Stromal cell of bone marrow (primary cell): ENCODE measurements at places on chromosomes 1 and 21.

- no peak for DNase-seq
Observed at GRCh38 chr1:99232172-99232571, 32.1 kb upstream of the PLPPR4 start.

DNA sequence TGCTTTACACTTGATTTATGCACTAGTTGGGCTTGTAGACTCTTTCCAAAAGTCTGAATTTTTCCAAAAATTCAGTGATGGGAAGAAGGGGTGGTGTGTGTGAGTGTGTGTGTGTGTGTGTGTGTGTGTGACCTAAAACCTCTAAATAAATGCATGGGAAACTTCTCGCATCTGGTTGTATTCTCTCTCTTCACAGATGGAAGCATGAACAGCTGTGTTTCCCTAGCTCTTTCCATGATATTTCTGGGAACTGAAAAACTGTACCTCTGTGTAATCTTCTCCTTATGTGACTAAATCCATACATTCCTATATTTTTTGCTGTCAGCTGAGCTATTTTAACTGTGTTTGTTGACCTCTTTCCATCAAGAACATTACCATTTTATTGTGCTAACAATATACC is 26.2 kb upstream of the CYYR1 start:
- no peak for DNase-seq

GRCh38 chr1:228488818-228489674 is 1.9 kb downstream of the RNF187 start:
- no peak for DNase-seq

GRCh38 chr21:25062061-25062460 is 545.2 kb downstream of the MRPL39 start:
- no peak for DNase-seq

GRCh38 chr1:31627930-31628559 is 10.6 kb downstream of the HCRTR1 start:
- no peak for DNase-seq

DNA sequence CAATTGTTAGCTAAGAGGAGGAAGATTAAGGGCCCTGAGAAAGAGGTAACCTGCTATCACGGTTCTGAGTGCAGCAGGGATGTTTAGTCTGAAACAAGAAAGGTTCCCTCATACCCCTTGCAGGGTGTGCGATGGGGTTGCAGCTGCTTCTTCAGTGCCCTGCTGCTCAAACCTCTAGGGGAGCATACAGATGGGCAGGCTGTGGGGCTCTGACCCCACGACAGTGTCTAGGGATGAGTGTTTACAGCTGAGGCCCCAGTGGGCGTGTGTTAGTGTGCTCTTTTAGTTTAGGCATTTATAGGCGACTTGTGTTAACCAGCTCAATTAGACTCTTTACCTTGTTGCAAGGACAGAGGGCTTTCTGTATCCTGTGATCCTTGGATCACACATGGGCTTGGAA is 41.3 kb upstream of the PLA2G5 start:
- no peak for DNase-seq

GRCh38 chr1:208085655-208086515 is 158.3 kb downstream of the PLXNA2 start:
- DNase-seq = no peak

GRCh38 chr1:201447903-201448871 is 20.8 kb downstream of the PHLDA3 start:
- no peak for DNase-seq

DNA sequence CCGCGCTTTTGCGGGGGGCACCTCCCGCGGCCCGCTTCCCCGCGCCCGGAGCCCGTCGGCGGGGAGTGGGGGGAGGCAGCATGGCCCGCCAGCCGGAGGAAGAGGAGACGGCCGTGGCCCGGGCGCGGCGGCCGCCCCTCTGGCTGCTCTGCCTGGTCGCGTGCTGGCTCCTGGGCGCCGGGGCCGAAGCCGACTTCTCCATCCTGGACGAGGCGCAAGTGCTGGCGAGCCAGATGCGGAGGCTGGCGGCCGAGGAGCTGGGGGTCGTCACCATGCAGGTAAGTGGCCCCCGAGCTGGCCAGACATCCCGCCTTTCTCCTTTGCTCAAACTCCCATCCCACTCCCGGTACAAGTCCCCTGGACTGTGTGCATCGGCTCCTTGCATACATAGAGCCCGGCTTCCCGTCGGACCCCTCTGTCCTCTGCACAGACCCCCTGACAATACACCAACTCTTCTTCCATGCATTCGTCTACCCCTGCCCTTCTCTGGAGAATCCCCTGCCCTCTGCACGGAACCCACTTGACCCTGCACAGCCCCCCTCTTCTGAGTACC is 812 bp downstream of the CACHD1 start:
- DNase-seq = no peak

GRCh38 chr1:59446257-59446901 is 149.5 kb downstream of the FGGY start:
- peak; percentile 94 for DNase-seq

DNA sequence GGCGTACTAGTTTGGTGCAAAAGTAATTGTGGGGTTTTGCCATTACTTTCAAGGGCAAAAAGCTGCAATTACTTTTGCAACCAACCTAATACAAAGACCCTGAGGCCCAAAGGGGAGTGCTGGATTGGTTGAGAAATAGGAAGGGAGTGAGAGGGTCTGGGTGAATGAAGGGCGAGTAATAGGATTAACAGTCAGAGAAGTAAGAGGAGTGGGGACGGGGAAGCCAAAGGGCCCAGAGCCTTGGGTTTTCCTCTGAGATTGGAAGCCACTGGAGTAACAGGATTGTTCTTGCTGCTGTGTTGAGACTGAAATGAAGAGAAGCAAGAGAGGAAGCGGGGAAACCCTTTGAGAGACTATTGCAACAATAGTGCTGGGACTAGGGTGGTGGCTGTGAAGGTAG is 19.0 kb upstream of the PRELP start:
- DNase-seq = no peak

GRCh38 chr21:34343838-34344381 is 19.9 kb upstream of the KCNE2 start:
- DNase-seq = no peak

- peak; percentile 84 for DNase-seq
Observed at GRCh38 chr1:84253891-84254290, 47.6 kb upstream of the SAMD13 start.

- DNase-seq = no peak
Observed at GRCh38 chr1:181661569-181661968, 178.3 kb downstream of the CACNA1E start.

GRCh38 chr1:24369199-24369598 is 44.4 kb downstream of the STPG1 start:
- peak; percentile 89 for DNase-seq

DNA sequence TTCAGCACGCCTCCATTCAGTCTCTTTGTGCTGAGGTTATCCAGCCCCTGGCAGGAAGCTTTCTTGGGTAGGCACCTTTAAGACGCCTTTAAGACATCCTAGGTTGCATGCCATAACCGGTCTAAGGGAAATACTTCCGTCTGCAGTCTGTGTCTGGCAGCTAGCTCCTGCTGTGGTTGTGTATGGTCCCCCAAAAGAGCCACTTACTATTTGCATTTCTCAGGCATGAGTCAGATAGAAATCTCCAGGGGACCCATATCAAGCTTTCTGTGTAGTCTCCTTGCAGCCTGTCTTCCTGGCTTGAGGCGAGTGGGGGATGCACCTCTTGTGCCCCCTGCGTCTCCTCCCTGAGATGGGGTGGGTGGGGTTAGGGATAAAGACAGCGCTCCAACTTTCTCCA is 10.0 kb upstream of the RYR2 start:
- DNase-seq = no peak

- no peak for DNase-seq
Observed at GRCh38 chr1:215744419-215744818, 177.3 kb downstream of the KCTD3 start.

GRCh38 chr1:29532751-29533150 is 296.4 kb downstream of the PTPRU start:
- DNase-seq = no peak

DNA sequence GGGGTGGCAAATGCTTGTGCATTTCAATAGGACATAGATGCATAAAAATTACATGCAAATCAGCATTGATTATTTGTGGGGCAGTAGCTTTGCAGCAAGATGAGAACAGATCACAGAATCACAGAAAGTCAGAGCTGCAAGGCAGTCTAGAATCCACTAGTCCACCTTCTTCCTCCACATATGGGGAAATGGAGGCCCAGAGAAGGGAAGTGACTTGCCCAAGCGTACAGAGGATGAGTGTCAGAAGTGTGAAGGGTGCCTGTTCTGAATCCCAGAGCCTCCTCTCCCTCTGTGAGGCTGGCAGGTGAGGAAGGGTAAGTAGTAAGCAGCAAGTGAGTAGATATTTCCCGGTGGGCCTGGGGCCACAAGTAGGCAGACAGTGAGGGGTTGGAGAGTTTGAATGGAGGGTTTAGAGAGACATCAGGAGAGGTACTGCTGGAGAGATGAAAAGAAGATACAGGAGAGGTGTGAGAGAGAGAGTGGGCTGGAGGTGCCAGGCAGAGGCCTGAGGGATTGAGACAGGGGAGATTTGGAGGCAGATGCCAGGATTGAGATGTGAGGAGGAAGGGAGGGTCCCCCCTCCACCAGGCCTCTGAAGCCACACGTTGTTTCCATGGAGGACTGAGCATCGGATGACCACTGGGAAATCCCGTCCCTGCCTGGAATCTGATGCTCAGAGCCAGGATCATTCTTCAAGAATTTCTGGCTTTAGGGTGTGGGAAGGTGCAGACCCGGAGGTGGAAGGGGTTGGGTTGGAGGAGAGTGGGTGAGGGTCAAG is 4.8 kb upstream of the MYOG start:
- no peak for DNase-seq

DNA sequence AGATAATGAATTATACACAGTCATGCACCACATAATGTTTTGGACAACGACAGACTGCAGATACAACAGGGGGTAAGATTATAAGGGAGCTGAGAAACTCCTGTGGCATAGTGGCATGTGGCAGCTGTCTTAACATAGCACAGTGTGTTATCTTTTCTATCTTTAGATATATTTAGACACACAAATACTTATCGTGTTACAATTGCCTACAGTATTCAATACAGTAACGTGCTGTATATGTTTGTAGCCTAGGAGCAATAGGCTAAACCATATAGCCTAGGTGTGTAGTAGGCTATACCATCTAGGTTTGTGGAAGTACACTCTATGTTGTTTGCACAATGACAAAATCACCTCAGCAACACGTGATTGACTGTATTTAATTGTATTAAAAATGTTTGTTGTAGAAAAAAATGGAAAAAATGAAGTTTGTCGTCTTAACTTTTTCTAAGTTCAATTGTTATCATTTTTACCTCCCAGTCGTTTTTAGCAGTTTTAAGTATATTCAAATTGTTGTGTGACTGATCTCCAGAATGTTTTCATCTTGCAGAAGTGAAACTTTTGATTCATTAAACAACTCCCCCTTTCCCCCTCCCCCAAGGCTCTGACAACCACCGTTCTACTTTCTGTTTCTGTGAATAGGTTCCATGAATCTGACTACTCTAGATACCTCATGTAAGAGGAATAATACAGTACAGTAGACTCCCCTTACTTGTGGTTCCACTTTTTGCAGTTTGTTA is 351.0 kb upstream of the B3GALT2 start:
- no peak for DNase-seq

GRCh38 chr1:40305451-40305850 is 11.6 kb downstream of the COL9A2 start:
- DNase-seq = no peak

DNA sequence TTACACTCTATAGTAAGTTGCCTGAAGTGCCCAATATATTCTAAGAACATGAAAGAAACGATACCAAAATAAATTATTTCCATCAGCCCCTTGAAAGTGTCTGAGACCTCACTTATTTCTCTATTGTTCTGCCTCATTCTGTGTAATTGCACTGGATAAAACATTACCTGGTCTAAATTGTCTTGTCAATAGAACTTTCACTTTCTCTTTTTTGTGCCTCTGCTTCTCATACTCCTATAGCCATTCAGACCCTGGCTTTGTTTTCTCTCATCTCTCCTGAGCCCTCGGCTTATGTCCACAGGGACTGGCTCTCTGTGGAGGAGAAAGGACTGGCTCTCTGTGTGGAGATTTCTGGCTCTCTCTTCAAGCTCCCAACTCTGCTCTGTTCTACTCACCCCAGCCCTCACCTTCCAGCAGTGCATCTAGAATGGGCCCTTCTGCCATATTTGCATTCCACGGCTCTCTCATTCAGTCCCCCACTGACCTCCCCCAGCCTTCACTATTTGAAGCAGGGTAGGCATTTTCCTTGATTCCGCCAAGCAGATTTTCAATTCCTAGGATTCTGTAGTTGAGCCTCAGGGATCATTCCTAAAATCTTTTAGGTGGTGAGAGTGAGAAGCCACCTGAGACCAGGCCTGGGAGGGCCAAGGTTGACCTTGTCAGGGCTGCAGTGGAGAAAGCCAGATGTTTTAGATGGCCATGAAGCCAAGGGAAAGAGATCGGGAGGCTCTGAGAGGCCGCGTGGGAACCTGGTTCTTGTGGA is 15.9 kb upstream of the GALNT2 start:
- DNase-seq = no peak

DNA sequence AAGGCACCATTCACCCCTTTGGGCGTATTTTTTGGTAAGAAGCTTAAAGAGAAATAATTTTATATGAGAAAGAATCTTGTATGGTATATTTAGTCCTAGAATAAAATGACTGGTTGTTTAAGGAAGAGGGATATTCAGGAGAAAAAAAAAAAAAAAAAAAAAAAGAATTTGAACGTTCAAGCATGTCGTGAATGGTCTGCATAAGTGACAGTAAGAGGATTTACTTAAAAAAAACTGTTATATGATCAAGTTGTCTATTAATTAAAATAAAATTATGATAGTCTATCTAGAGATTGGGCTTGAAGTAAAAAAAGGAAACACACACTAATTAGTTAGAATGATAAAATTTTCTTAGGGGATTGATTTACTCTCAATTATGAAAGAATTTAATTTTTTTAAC is 11.7 kb upstream of the OR14I1 start:
- no peak for DNase-seq

DNA sequence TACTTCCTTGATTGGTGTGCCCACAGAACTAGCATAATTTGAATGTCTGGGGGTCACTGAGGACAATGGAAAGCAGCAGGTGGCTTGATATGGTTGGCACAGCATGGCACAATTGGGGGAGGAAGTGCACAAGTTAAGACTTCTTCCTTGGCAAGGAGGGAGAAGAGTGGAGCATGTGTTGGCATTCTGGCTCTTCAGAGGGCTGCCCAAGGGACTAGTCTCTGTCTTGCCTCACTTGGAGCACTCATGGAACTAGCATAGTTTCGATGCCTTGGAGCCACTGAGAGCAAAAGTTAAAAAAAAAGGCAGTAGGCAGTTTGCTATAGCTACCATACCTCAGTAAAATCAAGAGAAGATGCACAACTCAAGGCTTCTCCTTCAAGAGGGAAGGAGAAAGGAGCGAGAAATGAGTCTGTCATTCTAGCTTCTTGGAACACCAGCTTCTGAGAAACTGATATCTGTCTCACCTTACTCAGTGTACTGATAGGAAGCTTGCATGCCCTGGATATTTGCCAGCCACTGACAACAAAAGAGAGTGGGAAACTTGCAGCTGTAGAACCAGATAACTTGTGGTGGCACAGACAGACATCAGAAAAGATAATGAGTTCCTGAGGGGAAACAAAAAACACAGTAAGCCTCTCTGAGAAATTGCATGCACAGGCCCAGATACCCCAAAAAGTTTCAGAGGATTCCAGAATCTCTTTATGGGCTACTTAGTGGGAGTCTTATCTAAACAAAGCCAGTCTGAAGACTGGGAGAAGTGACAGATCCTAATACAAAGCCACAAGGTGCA is 207.5 kb upstream of the SAMSN1 start:
- no peak for DNase-seq

GRCh38 chr1:154115180-154115579 is 39.7 kb downstream of the NUP210L start:
- no peak for DNase-seq
